ENCODE measurements at places on chromosomes 1 and 21.
A peak's percentile ranks its signal among the peaks of the same experiment; 100 is the strongest.

GRCh38 chr1:70401974-70402373 lies 9.1 kb upstream of the CTH start:
- DNase-seq, result no peak

DNA sequence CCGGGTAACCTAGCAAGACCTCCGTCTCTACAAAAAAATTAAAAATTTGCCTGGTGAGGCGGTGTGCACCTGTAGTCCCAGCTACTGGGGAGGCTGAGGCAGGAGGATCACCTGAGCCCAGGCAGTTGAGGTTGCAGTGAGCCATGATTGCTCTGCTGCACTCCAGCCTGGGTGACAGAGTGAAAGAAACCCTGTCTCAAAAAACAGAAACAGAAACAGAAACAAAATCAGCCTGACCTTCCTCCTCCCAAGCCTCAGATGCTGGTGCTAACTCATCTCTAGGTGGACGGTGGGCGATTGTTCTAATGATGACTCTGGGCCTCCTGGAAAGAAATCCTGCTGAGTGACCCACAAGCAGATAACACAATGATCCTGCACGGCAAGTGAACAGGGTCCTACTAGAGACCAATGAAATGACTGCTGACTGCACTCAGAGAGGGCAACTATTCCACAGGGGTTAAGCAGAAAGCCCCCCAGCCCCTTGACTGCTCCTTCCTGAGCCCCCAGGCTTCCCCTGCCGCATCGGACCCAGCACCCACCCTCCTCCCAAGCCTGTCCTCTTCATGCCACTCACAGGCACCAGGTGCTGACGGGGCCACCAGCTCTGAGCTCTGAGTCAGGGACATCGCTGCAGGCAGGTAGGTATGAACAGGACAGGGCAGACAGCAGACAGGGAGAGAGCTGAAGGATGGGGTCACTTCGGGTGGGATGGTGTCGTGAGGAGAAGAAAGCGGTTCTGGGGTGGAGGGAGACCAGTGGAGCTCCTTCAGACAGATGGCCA lies 27.8 kb upstream of the LRRC38 start:
- no peak for DNase-seq

DNA sequence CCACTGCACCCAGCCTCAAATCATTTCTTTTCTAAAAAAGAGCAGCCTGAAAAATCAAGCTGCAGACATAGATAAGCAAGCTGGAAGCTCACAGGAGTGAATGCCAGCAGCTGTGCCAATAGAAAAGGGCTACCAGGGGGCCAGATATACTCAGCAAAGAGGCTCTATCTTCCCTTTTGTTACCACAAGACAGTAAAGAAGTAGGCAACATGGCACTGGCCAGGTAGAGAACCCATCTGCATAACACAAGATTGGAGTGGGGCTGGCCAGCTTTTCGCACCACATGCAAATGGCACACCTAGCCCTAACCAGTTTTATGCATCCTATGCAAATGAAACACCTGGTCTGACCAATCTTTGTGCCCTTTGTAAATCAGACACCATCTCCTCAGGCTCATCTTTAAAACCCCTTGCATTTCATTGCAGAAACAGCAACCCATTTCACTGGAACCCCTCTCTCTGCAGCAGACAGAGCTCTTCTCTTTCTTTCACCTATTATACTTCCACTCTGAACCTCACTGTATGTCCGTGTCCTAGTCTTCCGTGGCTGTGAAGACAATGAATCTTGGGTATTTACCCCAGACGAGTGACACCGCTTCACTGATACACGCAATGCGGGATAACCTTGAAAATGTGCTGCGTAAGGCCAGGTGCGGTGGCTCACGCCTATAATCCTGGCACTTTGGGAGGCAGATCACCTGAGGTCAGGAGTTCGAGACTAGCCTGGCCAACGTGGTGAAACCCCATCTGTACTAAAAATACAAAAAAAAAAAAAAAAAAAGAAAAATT lies 15.1 kb downstream of the CASP9 start:
- DNase-seq, result no peak

GRCh38 chr1:39043513-39043912 lies 17.4 kb downstream of the NDUFS5 start:
- DNase-seq, result no peak

DNA sequence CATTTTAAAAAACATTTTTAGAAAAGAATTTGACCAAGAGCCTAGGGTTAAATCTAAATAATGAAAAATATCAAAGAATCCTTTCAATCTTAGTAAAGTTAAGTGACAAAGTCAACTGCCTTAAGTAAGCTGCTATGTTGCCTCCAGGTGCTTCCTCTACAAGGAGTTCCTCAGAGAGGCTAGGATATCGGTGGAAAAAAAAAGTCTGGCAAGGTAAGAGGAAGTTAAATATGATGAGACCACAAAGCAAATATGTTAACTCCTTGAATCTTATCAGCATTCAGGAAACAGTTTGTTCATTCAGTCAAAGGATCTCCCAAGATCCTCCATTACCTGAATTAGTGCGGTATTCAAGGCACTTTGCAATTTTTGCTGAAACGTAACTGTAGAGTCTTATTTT lies 563.5 kb downstream of the PTPRC start:
- DNase-seq, result no peak

DNA sequence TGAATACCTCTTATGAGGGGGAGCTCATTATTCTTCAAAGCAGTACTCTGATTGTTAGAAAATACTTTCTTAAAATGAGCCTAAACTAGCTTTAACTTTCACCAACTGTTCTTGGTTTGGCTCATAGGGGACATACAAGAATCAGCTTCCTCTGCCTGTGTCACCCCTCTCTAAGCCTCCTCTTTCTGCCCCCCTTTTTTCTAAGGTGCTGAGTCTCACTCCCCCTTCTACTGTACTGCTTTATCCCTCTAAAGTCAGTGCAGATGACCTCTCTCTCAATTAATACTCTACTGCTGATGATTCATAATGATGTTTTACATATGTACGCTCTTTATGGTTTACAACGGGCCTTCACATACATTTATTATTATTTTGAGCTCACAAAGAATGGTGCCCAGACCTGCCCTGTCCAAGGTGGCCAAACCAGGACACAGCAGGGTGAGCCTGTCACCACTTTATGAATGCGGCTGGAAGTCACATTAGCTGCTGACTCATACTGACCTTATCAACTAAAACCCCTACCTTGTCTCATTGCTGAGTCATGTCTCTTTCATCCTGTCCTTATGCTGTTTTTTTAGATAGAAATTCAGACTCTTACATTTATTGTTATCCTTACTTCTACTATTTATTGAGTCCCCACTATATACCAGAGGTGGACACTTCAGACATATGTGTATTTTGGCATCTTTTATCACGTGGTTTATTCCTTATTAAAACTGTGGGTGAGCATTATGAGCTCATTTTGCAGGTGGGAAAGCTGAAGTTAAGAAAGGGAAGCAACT lies 126.9 kb downstream of the RNF220 start:
- peak; percentile 77 for DNase-seq

GRCh38 chr21:17732306-17732705 lies 86.8 kb downstream of the C21orf91 start:
- no peak for DNase-seq

DNA sequence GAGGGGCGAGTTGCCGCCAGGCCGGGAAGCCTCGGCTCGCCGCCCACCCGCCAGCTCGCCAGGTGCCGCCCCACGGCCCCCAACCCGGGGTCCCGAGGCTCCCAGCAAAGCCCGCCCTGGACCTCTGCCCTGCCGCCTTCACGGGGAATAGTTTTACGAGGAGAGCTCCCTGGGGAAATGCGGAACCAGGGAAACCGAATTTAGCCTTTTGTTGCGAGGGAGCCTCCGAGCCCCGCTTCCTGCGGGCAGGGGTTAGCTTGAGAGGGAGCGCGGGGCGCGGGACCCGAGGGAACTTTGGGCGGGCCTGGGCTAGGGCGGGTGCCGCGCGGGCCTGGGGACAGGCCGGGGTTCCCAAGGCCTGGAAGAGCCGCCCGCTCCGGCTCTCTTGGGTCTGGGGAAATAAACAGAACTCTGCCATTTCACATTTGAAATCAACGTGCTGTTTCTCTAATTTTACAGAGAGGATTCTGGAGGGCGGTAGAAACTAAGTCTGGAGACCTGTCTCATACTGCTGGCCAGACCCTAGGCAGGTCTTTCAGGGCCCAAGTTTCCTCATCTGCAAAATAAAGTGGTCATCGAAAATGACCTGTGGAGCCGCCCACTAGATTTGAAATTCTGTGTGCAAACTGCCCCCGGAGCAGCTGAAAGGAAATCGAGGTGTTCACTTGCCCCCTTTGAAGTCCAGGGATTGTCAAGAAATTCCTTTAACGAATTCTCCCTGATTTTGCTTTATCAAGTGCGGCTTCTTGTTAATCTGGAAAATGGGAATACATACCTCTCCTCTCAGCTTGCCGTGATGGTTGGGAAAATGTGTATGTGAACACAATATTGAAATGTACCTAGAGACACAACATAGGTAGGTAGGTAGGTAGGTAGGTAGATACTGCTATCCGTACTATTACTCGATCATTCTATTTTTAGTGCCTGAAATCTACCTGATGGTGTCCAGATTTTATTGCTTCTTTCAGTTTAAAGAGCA lies 749 bp upstream of the GLUL start:
- peak; percentile 52 for DNase-seq

GRCh38 chr1:68484618-68485017 lies 12.3 kb downstream of the DEPDC1 start:
- no peak for DNase-seq
